Stomach (tissue), 19 donors: ENCODE measurements at places on chromosomes 16 and 17. TPM values are rescaled to one million over a fixed set of nuclear protein-coding genes. Genes with fewer than 3 reads are reported as not detected.
A peak's percentile ranks its signal among the peaks of the same experiment; 100 is the strongest.

DNA sequence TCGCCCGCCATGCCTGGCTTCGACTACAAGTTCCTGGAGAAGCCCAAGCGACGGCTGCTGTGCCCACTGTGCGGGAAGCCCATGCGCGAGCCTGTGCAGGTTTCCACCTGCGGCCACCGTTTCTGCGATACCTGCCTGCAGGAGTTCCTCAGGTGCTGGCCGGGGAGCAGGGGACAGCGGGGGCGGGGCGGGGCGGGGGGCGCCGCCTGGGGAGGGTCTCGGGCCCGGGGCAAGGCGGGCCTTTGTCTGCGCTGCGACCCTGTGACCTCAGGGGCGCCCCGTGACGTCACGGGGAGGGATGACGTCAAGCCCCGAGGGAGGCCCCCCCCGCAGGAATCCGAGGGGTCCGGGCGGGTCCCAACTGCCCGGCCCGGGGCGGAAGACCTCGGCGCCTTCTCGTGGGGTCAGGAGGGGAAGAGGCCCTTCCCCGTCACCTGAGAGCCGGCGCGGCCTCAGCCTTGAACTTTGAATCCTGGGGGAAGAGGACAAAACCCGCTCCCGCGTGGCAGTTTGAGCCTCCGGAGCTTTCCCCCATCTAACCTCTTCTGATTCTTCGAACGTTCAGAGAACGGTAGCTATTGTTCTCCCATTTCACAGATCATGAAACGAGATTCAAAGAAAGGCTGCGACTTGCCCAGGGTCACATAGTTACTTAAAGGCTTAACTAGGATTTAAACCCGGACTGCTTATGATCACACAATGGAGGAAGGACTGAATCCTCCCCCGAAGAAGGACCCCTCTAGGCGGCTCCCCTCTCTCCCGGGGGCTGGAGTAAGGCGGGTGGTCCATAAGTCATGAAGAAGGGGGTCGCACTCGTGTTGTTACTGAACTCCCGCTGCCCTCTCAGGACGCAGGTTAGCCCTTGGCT, 527 bp downstream of the TRAF4 start:
- H3K4me1 ChIP-seq = peaks cover 81% of the 10 kb centered on the region
- peaks cover 23% of the 10 kb centered on the region for H3K36me3 ChIP-seq
- no peaks in the 10 kb centered on the region for H3K27me3 ChIP-seq
- peak overlapping the region; percentile 82 for H3K4me3 ChIP-seq
- peak; percentile 88 for DNase-seq
- peak overlapping the region; percentile 99 for H3K27ac ChIP-seq

GRCh38 chr17:81245665-81246342, 6.7 kb downstream of the NDUFAF8 start:
- peaks cover 14% of the 10 kb centered on the region for H3K4me1 ChIP-seq
- DNase-seq = no peak
- H3K27me3 ChIP-seq = no peaks in the 10 kb centered on the region
- H3K4me3 ChIP-seq = no peak overlapping the region
- peaks cover 34% of the 10 kb centered on the region for H3K36me3 ChIP-seq

C17orf78 gene
- total RNA-seq = not detected

TNS4 gene
- total RNA-seq = 0.29 TPM

GRCh38 chr17:15965528-15965927, 20.6 kb downstream of the ADORA2B start:
- no peaks in the 10 kb centered on the region for H3K36me3 ChIP-seq
- no peaks in the 10 kb centered on the region for H3K27me3 ChIP-seq
- H3K4me1 ChIP-seq = peaks cover 20% of the 10 kb centered on the region
- no peak overlapping the region for H3K27ac ChIP-seq
- no peak overlapping the region for H3K4me3 ChIP-seq
- no peak for DNase-seq

DNA sequence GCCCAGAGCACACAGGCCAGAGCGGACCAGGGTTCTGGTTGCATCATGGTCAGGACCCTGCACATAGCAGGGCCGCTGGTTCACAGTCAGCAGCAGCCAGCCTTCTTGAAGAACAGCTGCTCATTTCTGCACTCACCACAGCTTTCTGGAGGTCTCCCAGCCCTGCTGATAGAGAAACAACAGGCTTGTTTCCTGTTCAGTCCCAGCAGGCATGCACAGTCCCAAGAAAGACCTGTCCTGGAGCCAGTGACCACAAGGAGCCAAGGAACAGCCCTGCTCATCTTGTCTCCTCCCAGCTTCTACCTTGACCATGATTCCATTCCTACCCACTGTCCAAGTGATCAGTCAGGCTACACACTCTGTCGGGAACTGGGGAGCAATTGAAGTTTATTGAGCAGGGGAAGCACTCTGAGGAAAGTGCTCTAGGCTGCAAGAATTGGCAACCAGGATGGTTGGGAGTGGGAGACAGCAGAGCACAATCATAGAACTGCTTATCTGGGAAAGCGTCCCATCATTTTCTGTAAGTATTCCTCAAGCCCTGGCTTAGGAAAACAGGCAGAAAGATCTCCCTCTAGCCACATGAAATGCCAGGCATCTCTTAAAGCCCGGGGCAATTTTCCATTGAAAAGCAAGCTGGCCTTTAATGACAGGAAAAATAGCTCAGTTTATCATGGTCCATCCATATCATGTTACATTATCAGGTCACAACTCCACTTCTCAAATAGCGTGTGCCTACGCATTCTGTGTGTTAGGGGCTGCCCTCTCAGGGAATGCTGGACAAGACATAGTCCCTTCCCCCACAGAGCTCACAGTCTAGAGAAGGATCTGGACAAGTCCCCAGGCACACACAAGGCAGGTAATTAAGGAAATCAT, 155.4 kb upstream of the FOXF1 start:
- DNase-seq = no peak
- H3K36me3 ChIP-seq = no peaks in the 10 kb centered on the region
- H3K4me1 ChIP-seq = no peaks in the 10 kb centered on the region
- peaks cover under 1% of the 10 kb centered on the region for H3K27me3 ChIP-seq

GRCh38 chr17:43759836-43760235, 1.2 kb upstream of the SOST start:
- no peak for DNase-seq
- peaks cover 42% of the 10 kb centered on the region for H3K27me3 ChIP-seq
- no peak overlapping the region for H3K4me3 ChIP-seq
- H3K27ac ChIP-seq = no peak overlapping the region

DNA sequence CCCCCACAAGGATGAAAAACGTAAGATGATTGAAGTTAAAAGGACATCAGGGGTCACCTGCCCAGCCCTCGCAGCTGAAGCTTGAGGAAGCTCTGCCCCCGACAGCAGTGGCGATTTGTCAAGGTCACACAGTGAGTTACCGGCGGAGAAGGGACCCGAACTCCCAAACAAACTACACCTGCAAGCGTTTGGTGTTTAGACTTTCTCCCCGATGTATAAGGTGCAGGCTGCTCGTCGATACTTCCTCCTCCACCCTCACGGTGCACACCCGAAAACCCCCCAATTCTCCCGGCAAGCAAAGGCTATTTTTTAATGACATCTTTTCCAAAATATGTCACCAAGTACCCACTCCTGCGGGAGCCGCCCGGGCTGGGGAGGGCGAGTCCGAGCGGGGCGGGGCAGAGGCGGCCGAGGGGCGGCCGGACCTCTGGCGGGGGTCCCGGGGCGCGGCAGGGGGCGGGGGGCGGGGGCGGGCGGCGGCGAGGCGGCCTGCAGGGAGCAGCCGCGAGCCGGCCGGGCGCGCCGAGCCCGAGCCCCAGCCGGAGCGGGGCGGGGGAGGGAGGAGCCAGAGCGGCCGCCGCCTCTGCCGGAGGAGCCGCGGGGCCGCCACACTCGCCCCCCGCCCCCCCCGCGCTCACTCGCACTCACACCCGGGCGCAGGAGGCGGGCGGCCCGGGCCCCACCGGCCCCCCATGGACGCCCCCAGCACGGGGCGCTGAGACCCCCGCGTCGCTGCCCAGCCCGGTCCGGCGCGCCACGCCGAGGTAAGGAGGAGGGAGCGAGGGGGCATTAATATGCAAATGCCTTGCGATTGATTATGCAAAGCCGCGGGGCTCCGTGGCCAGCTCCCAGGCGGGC, at the start of gene THRA:
Gene THRA, plus strand, starts transcription at position 637 of the 858 bp plus-strand sequence. CDS start 11,524 bp downstream, outside the sequence.
- peak within 1 kb of the TSS; percentile 96 for H3K27ac ChIP-seq
- peak; percentile 78 for DNase-seq
- H3K36me3 ChIP-seq = no peaks in the 10 kb centered on the region
- H3K4me1 ChIP-seq = peaks cover 45% of the 10 kb centered on the region
- H3K4me3 ChIP-seq = peak within 1 kb of the TSS; percentile 98

RRN3 gene
- total RNA-seq = 24.1 TPM

- no peaks in the 10 kb centered on the region for H3K27me3 ChIP-seq
- no peak overlapping the region for H3K4me3 ChIP-seq
- no peaks in the 10 kb centered on the region for H3K36me3 ChIP-seq
- peak; percentile 29 for DNase-seq
- H3K4me1 ChIP-seq = no peaks in the 10 kb centered on the region
- H3K27ac ChIP-seq = no peak overlapping the region
These were observed 26.1 kb upstream of the ABCA8 start for GRCh38 chr17:68981288-68981687.

DNA sequence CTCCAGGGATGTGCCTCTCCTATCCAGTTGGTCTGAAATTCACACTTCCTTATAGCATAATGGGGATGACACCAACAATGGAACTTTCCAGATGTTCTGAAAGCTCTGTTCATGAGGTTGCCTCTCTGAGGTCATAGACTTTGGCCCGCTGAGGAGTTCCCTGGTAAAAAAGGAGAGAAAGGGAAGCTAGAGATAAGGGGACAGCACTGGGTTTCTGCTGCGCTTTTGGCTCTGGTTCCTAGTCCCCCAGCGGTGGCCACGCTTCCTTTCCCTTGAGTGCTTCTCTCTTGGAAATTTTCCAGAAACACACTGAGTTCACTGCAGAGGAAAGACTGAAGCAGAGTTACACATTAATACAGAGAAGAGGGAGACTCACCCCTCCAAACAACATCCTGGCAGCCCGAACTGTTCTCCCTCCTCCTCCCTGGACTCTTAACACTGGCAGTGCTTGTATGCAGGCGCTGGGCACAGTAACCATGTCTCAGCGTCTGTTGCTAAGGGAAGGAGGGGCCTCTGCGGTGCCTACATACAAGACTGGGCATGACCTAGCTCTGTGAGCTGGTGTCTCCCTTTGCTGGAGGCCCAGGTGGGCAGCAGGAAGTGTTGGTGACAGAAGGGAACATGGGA, at the start of gene DNAH3:
Gene DNAH3, minus strand, starts transcription at position 472 of the 627 bp plus-strand sequence. CDS start 527 bp downstream, outside the sequence.
- no peak for DNase-seq
- peaks cover 7% of the 10 kb centered on the region for H3K4me1 ChIP-seq
- H3K4me3 ChIP-seq = no peak within 1 kb of the TSS
- H3K36me3 ChIP-seq = no peaks in the 10 kb centered on the region
- peaks cover 25% of the 10 kb centered on the region for H3K27me3 ChIP-seq

DNA sequence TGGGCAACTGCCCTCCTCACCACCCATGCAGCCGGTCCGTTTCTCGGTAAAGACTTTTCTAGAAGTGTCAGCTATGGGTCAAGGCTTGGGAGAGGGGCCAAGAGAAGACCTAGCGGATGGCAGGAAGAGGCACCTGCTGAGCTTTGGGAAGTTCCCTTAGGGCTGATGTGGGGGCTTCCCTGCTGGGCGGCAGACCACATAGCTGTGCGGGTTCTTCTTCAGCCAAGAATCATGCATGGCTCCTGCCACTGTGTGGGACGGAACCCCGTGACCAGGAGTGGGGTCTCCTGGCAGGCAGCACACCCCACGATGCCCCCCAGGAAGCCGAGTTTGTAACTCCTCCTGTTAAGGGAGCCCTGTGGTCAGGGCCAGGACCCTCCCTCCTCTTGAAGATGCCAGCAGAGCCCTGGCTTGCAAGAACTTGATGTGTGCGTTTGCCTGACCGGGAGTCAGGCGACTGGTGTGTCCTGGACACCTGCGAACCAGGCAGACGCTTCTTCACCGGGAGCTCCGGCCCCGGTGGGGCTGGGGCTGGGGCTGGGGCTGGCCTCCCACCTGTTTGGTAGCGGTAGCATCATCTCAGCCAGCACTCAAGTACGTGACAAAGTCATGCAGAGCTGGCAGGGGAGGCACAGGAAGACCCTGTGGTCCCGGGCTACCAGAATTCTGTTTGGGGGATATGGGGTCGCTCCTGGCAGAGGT, 17.7 kb upstream of the SLC38A10 start:
- no peaks in the 10 kb centered on the region for H3K27me3 ChIP-seq
- peaks cover 18% of the 10 kb centered on the region for H3K4me1 ChIP-seq
- no peak overlapping the region for H3K27ac ChIP-seq
- H3K4me3 ChIP-seq = no peak overlapping the region
- H3K36me3 ChIP-seq = no peaks in the 10 kb centered on the region
- DNase-seq = no peak
